Motor neuron (in vitro differentiated cells): ENCODE measurements at places on chromosomes 4 and X. TPM values are rescaled to one million over a fixed set of nuclear protein-coding genes. Genes with fewer than 3 reads are reported as not detected.

The ARR3 gene
- total RNA-seq = 1.1 and 1.8 TPM in 2 replicates

GRCh38 chr4:81405900-81406401 lies 65.8 kb downstream of the RASGEF1B start:
- peak; percentile 71 for ATAC-seq

The PPEF1 gene
- total RNA-seq = not detected in 2 replicates

DNA sequence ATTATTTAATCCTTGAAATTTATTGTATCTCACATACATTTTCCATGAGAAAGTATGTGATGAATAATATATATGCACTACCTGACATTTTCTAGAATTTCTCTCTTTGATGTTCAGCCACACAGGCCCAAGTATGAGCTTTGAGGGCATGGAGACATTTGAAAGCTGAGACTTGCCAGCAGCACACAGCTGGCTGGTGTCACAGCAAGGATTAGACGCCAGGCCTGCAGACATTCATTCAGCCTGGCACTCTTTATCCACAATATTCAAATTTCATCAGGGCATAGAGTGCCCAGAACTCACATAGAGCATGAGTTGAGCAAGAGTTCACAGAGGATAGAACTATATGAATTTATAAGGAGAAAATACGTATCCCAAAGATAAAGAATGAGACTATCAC lies 74.0 kb downstream of the GRIA2 start:
- no peak for ATAC-seq

GRCh38 chr4:28014469-28014868 lies 1153.8 kb downstream of the STIM2 start:
- ATAC-seq = no peak

DNA sequence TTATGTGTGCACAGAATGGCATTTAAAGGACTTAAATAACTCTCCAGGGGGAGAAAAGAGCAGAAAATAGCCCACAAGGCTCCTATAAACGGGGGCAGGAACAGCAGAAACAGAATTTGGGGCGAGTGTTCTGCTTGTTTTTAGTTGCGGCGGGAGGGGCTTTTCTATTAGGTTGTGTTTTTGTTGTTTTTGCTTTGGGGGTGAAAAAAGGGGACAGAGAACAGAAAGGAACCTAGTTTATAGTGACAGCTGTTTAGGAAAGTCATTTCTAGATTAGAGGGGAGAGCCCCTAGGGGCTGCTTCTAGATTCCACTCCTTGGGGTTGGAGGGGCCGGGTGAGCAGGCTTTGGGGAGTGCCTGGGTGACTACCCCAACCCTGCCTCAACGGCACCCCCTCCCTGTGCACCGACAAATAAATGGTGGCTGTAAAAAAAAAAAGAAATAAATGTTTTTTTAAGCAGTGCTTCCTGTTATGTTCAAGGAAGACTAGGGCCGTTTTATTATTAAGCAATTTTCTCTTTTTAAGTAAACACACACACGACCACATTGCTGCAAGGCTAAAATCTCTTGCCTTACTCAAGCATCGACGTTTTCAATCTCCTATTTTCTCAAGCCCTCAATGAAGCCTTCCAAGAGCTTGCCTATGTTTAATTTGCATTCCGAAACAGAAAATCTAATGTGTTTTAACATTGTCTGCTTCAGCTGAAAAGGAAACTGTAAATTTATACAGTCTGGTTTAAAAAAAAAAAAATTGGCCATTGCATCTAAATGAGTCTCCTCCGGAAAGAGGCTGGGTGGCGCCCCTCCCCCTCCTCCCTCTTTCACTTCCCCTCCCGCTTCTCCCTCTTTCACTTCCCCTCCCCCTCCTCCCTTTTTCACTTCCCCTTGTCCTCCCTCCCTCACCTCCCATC lies 123.3 kb upstream of the TBL1X start:
- peak; percentile 14 for ATAC-seq

- ATAC-seq = no peak
Observed at GRCh38 chr4:48543796-48544195, 53.7 kb downstream of the ZAR1 start.

The RLIM gene
- total RNA-seq = 45.0 and 48.9 TPM in 2 replicates

GRCh38 chr4:25949173-25949748 lies 35.2 kb downstream of the SMIM20 start:
- ATAC-seq = no peak

The COX7B2 gene
- not detected in 2 replicates for total RNA-seq
